NAMALWA (cell line): ENCODE measurements at places on chromosomes 11 and 22.

GRCh38 chr11:530960-531831 is 4.2 kb downstream of the HRAS start:
- no peak for DNase-seq

DNA sequence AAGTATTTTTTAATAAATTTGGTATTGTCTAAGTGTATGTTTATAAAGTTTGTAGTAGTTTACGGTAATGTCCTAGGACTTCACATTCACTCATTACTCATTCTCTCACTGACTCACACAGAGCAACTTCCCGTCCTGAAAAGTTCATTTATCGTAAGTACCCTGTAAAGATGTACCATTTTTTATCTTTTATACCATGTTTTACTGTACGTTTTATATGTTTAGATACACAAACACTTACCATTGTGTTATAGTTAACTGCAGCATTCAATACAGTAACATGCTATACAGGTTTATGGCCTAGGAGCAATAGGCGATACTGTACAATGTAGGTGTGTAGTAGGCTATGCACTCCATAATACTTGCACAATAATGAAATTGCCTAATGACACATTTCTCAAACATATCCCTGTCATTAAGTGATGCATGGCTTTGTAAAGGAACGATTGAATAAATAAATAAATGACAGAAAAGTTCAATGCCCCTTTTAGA is 12.5 kb upstream of the CARD18 start:
- no peak for DNase-seq

DNA sequence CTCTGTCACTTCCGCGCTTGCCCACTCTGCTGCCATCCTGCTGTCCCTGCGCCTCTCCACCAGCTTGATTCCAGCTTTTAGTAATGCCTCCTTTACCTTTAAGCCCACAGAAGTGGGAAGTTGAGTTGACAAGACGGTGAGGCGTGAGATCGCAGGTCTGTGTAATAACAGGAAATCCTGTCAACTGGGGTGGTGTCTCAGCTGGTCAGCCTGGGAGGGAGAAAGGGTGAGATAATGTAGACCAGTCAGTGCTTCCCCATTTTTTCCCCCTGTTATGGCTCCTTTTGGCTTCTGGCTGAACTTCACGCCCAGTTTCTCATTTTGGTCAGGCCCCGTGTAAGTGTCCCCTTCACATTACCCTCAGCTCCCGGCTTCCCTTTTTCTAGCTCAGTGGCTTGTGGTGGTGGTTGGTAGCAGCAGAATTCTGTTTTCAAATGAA is 98.9 kb downstream of the TRAF6 start:
- peak; percentile 13 for DNase-seq

DNA sequence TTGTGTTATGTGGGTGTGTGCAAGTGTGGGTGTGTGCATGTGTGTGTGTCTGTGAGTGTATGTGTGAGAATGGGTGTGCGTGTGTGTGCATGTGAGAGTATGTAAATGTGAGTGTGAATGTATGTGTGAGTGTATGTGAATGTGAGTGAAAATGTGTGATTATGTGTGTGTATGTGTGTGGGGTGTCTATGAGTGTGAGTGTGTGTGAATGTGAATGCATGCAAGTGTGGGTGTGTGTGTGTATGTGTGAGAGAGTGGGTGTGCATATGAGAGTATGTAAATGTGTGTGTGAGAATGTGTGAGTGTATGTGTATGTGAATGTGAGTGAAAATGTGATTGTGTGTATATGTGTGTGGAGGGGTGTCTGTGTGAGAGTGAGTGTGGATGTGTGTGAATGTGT is 1292.7 kb downstream of the TBC1D22A start:
- DNase-seq = no peak

DNA sequence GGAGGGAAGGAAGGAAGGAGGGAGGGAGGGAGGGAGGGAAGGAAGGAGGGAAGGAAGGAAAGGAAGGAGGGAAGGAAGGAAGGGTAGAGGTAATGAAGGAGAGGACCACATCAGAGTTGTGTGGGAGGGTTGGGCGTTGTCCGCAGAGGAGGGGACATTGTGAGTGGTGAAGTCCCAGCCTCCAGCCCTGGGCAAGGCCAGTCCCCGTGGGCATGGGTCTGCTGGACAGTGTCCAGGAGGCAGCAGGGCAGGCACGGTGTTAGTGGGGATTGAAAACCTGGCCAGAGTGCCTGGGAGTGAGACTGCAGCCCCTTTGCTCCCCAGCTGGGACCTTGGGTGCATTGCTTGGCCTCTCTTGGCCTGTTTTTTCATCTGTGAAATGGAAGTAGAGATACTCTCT is 1462.3 kb downstream of the BRD1 start:
- DNase-seq = no peak

- no peak for DNase-seq
Measured at GRCh38 chr22:49427341-49427740, 400.3 kb downstream of the BRD1 start.

- no peak for DNase-seq
Measured at GRCh38 chr22:16974298-16975084, 33.5 kb downstream of the GAB4 start.

GRCh38 chr22:25514436-25515180 is 49.9 kb upstream of the GRK3 start:
- no peak for DNase-seq

GRCh38 chr11:74909385-74909784 is 39.5 kb downstream of the XRRA1 start:
- DNase-seq = peak; percentile 21

GRCh38 chr22:17773606-17774205 is 563 bp downstream of the BID start:
- DNase-seq = peak; percentile 76

DNA sequence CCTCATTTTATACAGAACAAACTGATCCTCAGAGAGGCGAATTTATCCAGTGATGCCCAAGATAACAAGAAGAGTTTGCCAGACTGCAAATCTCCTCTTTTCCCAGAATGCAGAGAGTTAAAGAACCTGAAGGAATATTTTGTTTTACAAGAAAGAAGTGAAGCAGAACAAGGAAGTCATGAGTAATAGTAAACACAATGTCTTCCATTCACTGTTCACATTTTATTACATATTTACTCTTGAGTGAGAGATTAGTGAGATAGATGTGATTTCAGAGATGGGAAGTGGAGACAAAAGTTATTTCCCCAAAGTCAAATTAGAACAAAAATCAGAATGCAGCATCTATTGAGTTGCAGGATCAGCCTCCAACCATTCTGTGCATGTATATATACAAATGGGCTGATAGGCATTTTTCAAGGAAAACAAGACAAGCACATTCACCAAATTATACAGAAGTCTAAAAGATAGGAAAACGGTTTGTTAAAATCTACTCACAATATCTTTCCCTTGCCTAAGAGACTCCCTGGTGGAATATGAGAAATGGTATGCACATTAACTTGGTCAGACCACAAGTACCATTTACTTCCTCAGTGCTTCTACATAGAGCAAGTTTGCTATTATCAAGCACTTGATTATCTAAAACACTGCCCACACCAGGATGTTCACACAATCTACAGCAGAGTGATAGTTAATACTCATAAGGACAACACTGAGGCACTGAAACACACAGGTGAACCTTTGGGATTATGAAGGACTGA is 12.0 kb downstream of the GUCY1A2 start:
- DNase-seq = no peak

- DNase-seq = no peak
Measured at GRCh38 chr22:41603873-41604332, 14.3 kb upstream of the PMM1 start.

DNA sequence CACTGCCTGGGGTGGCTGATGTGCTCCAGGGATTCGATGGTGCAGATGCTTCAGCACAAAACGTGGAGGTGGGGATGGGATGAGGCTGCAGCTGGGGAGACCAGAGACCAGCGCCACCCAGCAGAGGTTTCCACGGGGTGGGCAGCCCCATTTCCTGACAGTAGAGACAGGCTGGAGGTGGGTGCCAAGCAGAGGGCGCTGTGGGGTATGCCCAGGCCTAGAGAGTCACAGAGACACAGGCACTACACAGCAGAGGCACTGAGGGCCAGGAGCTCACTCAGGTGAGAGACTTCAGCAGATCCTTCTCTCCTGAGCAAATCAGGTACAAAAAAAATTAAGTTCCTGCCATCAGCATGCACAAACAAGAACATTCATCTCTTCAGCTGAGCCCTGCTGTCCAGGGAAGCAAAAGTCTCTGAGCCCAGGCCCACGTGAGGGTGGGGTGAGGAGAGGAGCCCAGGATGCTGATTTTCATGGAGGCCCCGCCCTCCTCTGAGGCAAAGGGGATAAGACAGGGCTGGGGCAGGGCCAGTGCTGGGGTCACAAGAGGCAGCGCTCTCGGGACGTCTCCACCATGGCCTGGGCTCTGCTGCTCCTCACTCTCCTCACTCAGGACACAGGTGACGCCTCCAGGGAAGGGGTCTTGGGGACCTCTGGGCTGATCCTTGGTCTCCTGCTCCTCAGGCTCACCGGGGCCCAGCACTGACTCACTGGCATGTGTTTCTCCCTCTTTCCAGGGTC is 53.1 kb downstream of the GGTLC2 start:
- no peak for DNase-seq

GRCh38 chr11:70204466-70204799 is 1.3 kb downstream of the FADD start:
- DNase-seq = no peak

DNA sequence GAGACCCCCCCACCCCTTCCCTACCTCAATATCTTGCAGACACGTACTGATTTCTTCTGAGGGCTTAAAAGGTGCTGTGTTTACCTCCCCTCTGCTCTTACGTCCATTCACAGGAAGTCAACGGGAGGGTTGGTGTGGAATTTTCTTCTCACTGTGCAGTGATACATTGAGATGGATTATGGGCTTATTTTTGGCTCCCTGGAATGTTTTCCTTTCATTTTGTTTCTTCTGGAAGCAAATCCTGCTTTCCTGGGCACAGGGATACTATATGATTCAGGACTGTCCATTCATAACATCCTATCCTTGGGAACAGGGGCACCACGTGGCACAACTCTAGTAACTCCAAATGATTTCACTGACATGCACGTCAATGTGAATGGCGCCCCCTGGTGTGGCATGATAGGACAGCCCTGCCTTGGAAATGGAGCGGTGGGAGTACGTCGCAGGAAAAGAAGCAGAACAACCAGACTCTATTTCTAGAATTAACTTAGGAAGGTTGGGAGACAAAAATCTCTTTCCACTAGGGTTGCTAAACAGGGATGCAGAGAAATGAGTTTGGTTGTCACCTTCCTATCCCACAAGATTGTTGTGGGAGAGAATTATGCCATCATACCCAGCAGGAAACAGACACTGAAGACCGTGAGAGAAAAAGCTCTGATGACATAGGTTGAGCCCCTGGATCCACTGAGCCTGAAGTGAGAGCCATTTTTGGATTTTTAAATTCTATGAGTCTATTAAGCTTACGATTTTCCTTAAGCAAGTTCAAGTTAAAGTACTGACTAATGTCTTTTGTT is 146.5 kb upstream of the RAG2 start:
- DNase-seq = peak; percentile 73

DNA sequence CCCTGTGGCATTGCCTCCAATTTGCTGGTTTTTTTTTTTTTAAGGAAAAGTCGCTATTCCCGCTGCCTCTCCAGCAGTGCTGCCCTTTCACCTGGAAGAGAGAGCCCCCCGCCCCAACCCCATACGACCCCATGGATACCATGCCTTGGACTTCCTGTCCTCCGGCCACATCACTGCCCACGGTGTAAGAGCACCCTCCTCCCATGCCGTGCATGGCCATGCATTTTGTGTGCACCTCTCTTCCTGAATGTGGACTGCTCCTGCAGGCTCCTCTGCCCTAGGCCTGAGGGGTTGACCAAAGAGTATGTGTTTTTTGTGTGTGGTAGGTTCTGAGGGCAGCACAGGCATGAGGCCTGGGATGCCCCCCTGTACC is 65.6 kb upstream of the SPON1 start:
- no peak for DNase-seq

- no peak for DNase-seq
Measured at GRCh38 chr11:74592063-74592440, 330 bp upstream of the POLD3 start.

DNA sequence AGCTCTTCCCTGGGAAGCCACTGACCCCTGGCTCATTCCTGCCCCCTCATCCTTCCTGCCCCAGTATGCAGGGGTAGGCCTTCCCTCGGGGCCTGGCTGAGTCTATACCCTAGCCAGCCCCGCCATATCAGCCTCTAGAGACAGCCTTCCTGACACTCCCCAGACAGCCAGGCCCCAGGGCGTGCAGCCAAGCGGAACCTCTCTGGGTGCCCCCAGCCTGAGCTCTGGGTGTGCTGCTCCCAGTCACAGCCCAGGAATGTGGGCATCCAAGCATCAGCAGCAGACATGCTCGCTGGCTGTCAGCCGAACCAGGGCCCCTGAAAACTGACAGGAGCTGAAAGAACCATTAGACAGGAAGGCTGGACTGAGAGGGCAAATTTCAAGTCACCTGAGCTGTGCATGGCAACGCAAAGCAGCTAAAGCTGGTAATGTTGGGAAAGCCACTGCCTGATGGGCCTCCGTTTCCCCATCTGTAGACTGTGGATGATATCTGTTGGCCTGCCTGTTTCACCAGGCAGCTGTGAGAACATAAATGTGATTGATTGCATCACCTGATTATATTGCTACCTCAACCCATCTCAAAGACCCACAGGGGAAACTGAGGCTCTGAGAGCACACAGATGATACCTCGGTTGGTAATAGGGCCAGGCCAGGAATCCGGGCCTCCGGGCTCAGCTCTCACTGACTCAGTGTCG is 93.2 kb downstream of the LRRC32 start:
- no peak for DNase-seq

DNA sequence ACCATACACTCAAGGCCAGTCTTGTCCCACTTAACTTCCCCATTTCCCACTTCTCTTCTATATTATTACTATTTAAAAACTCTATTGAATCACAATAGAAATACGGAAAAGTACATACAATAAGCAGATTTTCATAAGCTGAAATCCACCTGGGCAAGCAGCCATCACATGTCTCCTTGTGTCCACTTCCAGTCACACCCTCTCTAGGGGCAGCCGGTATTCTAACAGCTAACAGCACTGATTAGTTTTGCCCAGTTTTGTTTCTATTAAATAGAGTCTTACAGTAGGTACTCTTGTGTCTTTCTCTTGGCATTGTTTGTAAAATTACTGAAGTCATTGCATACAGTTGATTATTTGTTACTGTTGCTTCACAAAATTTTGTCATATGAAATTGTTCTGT is 37.8 kb downstream of the PPP6R3 start:
- no peak for DNase-seq
